ENCODE measurements at places on chromosomes 2 and 18.

DNA sequence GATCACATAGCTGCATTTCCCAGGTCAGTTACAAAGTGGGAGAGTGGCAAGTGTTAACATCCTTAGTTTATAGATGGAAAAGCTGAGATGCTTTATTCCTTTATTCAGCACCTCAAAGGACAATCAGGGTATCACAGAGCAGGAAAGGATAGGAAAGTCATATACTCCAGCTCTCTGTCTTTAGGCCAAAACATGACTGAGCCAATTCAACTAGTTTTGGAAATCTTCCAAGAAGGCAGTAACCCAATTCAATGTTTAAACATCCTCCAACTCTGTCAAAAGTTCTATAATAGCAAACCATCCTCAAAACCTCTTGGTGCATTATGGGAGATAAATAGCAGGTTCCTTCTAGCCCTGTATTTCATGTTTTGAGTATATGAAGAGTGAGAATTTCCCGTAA lies 25.2 kb downstream of the CASP8 start:
- DNase-seq = no peak

DNA sequence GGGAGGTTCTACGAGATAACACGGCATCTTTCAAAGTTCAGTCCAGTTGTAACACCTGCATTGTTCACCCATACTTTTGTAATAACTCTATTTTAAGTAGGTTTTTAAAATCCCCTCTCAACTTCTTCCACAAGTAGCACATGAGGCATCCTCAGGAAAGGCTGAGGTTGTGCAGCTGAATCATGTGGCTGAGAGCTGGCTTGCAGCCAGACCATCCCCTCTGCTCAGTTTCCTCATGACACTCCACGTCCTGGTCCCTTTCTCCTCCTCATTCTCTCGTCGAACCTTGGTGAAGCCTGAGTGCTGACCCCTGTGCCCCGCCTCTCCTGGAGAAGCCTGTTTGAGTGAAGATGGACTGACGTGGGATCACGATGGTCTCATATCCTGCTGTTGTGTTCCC lies 42.5 kb downstream of the POU3F3 start:
- no peak for DNase-seq

- DNase-seq = no peak
Measured at GRCh38 chr2:104858006-104858978, 4.4 kb downstream of the POU3F3 start.

- peak; percentile 83 for DNase-seq
Measured at GRCh38 chr2:85707304-85707703, 13.1 kb downstream of the GNLY start.

DNA sequence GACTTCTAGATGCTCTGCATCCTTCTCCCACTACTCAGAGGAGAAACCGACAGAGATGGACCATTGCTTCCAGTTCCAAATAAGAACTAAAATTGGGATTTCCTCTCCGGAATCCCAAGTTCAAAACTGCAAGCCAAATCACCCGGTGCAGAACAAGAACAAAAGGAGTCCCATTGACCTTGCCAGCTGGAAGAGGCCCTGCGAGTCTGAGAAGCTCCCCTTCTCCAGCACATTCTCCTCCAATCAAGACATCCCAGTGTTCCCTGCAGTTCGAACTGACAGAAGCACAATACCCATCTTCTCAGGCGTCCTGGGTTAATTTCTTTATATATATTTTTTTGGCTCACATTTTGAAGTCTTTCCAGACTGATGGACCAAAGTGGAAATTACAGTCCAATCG lies 195.3 kb upstream of the MEIS1 start:
- no peak for DNase-seq

GRCh38 chr2:112255875-112256274 lies 1.0 kb upstream of the ZC3H8 start:
- no peak for DNase-seq

DNA sequence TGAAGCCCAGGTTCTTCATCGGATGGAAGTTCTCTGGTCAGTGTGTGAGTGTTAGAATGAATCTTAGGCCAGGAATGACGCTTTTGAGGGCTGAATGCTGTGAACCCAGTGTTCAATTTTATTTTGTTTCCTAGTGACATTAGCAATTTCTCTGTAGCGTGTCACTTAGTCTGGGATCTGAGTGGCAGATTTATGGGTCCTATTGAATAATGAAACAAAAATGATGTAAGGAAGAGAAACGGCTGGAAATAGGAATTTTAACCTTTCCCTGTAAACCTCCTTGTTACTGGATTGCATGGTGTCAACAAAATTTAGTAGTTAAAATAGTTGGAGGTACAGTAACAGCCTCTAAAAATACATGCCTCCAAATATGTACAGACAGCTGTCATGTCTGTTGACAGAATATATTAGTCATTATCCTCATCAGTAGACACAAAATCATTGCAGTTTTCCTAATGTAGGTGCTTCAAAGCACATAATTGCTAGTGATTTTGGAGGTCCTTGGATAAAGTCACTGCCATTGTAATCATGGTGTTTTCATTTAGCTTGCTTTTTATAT lies 223.8 kb upstream of the SPRED2 start:
- DNase-seq = no peak

- DNase-seq = no peak
Measured at GRCh38 chr2:25788457-25788856, 89.8 kb downstream of the ASXL2 start.

DNA sequence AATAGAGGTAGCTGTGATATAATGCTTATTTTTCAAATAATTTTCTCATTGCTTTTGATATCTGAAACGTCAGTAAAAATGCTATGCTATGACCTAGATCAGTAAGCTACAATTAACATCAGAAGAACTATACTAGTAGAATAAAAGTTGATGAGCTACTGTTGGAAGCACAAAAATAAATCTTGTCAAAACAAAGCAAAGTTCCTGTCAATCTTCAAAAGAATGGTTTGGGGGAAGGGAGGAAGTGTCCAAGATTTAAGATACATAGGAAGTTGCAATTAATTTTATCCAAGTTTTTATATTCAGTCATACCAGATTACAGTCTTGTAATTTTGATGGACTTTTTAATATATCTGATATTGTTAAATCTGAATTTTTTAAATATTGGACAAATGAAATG lies 19.2 kb downstream of the IRS1 start:
- no peak for DNase-seq

DNA sequence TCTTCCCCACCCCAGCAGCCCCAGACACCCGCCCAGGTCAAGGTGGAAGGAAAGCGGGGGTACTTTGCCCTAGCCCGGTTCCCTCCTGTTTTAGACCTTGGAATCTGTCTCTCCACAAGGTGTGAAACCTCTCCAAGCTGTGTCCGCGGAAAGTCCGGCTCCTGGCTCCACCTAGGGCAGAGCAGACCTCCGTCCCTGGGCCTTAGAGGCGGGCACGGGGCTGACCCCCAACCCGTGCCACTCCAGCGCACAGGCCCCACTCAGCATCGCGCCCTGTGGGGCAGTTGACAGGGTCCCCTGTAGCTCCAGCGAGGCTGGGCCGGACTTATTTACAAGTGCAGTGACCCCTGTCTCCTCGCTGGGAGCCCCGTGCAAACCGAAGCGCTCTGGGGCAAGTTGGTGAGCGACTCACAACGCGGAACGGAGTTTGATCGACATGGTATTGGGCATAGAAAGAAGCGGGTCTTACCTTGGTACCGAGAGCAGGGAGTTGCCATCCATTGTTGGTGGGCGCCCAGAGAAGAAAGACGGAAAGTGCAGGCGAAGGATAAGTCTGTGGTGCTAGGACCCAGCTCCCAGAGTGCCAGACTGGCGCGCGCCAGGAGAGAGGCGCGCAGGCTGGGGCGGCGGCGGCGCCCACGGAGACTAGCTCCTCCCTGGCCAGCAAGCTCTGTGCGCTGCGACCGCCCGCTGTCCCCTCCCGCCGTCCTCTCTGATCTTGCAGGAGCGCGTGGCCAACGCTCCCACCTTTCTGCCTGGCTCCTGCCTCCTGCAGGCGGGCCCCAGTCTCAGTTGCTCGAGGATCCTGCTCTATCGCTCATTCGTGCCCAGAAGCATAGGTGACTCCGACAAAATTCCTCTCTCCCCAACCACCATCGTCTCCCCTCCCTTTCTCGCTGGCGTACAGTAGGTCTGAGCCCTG lies at the start of gene SPHKAP:
Gene SPHKAP, minus strand, starts transcription at position 590 of the 922 bp plus-strand sequence. Its CDS starts 89 bp downstream, at position 501.
- DNase-seq = no peak

- no peak for DNase-seq
Measured at GRCh38 chr2:54482715-54483114, 26.6 kb downstream of the SPTBN1 start.

DNA sequence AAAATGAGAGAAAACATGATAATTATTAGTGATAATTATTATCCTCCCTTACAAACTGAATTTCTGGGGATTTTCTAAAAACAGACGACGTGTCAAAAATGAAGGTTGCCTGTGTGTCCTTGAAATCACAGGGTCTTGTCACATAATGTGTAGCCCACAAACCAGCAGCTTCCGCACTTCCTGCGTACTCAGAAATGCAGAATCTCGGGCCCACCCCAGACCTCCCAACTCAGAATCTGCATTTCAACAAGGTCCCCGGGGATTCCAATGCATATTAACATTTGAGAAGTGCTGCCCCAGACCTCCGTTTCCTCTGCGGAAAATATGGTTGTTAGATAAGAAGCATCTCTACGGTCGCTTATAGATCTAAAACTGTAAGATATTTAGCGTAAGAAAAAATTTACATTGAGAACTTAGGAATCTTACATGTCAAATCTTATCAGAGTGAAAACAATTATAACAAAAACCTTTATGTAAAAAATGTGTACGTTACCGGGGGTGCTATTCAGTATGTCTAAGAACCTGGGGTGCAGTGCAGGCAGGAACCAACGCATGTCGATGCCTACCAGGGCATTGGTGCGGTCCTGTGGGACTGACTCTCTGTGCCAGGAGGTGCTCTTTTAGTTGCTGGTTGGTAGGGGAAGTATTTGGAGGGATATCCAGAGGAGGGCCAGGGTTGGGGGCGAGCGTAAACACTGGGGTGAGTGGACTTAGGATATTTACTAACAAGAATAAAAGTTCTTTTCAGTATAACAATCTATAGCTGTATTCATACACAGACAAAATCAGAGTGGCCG lies 15.2 kb downstream of the CDKL4 start:
- DNase-seq = no peak

DNA sequence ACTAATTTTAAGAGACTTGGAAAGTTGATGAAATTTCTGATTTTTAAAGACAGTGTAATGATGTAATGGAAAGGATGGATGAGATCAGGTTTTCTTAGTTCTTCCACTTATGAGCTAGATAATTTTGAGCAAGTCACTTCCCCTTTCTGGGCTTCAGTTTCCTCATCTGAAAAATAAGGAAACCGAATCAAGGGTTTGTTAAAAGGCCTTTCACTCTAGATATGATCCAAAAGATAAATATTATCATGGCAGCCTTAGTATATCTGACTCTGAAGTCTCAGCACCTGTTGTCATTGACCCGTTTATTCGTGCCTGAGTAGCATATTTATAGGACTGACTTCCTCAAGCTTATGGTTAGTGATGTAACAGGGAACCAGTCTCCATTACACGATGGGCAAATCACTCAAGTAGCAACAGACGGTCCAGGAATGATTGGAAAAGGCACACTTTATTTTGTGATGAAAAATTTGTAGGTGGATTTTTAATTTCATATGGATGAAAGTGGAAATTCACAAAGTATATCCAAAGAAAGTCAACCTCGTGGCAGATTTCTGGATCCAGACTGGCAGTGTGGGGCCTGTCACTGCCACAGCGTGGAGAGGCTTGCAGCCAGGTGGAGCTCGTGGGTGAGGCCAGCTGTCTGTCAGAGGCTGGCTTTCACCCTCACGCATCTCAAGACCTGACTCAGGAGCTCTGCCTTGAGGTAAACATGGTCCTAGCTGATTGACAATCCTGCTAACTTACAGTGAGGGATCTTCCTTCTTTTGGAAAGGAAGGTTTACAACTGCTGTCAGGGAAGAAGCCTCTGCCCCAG lies 137.9 kb upstream of the CXCR4 start:
- DNase-seq = no peak

DNA sequence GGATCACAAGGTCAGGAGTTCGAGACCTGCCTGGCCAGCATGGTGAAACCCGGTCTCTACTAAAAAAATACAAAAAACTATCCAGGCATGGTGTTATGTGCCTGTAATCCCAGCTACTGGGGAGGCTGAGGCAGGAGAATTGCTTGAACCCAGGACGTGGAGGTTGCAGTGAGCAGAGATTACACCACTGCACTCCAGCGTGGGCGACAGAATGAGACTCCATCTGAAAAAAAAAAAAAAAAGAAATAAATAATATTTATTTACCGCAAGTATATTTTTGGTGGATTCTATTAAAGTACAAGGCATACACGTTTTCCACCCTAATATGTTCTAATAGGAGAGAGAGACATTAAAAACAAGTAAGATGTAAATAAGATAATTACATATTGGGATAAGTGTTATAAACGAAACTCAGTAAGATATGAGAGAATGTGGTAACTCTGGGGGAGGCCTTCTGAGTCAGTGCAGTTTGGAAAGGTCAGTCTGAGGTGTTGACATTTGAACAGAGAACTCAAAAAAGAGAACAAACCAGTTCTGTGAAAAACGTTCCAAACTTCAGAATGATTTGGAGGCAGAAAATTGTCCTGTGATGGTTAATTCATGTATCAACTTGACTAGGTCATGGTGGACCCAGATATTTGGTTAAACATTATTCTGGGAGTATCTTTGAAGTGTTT lies 8.8 kb upstream of the POLI start:
- DNase-seq = no peak

GRCh38 chr2:9629222-9630116 lies 1.3 kb downstream of the YWHAQ start:
- peak; percentile 80 for DNase-seq

DNA sequence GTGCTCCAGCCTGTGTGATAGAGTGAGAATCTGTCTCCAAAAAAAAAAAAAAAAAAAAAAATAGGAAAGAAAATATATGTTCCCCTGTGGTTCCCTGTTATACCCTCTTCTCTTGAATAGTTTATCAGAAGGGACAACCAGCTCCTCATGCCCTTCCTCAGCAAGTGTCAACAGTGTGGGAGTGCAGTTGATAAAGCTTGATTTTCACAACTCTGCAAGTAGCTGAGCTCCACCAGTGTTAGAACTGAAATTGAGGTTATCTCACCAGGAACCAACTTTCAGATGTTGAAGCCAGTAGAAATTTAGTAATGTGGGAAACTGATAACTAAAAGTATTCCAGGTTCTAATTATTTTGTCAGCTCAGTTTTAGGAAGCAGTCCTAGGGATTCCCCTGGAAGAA lies 25.1 kb downstream of the NEDD4L start:
- DNase-seq = no peak

GRCh38 chr2:175136334-175137215 lies 31.4 kb downstream of the ATF2 start:
- no peak for DNase-seq

DNA sequence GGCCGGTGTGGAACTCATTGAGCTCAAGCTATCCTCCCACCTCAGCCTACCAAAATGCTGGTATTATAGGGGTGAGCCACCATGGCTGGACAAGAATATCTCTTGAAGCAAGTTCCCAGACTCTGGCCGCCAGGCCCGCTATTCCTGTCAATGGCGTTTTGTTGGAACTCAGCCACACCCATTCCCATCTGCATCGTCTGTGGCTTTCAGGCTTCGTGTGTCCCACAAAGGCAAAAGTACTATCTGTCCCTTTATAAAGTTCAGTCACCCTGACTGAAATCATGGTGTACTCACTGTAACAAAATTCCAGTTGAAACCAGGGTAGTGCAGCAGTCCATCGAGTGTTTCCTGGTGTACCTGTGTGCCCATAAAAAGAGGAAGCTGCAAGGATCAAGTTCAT lies 96.7 kb downstream of the SH3BP4 start:
- DNase-seq = no peak

- no peak for DNase-seq
Measured at GRCh38 chr2:231292472-231293134, 94.2 kb downstream of the ARMC9 start.

Data from RKO (cell line).